ENCODE measurements at places on chromosomes 13 and 19.

DNA sequence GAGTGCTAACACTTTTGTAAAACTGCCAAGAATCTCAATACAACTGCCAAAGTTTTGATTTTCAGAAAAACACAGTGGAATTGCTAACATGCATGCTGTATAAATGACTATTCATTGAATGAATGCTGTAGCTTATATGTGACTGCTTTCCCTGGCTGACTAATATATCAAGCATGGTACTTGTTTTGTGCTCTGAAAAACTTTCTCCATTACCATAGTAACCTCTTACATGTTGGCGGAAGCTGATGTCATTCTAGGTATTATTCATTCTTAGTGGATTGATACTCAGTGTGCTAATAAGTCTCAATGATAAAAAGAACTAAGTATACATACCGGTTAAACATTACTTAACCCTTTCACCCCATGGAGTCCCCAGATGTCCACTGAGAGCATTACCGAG is 166.1 kb upstream of the MYO16 start:
- no peak for DNase-seq

GRCh38 chr19:13884726-13885591 is 8.0 kb downstream of the NANOS3 start:
- DNase-seq, result no peak

GRCh38 chr13:64817691-64818090 is 2412.4 kb downstream of the PCDH9 start:
- DNase-seq, result no peak

DNA sequence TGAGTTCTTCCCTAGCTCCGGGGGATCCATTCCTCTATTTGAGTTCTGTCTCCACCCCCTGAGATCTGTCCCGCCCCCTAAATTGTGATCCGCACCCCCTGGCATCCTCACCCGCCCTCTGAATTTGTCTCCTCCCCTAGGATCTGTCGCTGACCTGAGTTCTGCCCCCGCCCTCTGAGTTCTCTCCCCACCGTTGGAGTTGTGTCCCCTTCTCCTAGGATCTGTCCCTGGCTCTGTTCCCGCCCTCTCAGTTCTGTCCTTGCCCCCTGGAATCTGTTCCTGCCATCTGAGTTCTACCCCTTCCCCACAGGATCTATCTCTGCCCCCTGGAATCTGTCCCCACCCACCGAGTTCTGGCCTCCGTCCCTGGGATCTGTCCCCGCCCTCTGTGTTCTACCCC is 1.0 kb upstream of the SLC17A7 start:
- DNase-seq, result peak; percentile 50

GRCh38 chr13:41054212-41054877 is 7.0 kb upstream of the WBP4 start:
- peak; percentile 29 for DNase-seq

DNA sequence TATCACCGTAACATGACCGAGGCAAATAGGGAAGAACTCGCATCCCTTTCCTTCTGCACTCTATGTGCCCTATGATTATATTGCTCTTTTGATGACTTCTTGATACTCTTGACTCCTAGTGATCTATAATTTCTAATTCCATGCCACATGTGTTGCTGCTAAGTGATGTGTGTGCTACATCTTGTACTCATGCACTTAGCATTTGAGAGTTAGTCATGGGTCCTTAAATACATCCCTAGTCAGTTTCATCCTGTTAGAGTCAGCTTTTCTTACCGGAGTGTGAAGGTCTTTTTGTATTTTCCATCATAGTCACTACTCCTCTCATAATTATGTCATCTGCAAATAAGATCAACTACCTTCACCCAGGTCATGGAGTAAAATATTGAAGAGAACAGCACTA is 30.2 kb downstream of the RXFP2 start:
- no peak for DNase-seq

DNA sequence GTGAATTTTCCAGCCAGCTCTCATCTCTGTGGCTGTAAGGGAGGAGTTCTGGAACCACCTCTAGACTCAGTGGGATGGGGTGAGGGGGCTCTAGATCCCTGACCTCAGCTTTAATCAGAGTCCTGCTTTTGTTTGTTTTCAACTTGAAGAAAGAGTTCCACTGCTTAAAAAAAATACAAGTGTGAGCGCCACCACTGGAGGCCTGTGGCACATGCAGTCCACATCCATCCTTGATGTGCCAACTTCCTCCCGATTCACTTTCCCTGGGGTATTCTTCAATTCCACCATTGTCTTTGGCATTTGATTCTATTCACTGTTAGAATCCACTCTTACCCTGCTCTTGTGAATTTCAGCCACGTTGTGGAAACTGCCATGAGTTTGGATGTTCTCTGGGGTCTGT is 62.4 kb upstream of the GJB6 start:
- no peak for DNase-seq

Data from AG08395 (cell line).